Inflammatory macrophage treated with lipopolysaccharide for 1 hour (primary cell): ENCODE measurements at places on chromosomes 6 and 20.
A peak's percentile ranks its signal among the peaks of the same experiment; 100 is the strongest.

- DNase-seq = no peak
Observed at GRCh38 chr6:131651782-131652181, 14.7 kb downstream of the ENPP3 start.

GRCh38 chr6:99905209-99906106 is 88.6 kb downstream of the MCHR2 start:
- peak; percentile 7 for DNase-seq

GRCh38 chr20:6212903-6213302 is 90.1 kb upstream of the FERMT1 start:
- no peak for DNase-seq

GRCh38 chr6:84346372-84346771 is 118.9 kb upstream of the CEP162 start:
- DNase-seq = no peak

GRCh38 chr6:11432091-11432490 is 105.5 kb upstream of the TMEM170B start:
- no peak for DNase-seq

DNA sequence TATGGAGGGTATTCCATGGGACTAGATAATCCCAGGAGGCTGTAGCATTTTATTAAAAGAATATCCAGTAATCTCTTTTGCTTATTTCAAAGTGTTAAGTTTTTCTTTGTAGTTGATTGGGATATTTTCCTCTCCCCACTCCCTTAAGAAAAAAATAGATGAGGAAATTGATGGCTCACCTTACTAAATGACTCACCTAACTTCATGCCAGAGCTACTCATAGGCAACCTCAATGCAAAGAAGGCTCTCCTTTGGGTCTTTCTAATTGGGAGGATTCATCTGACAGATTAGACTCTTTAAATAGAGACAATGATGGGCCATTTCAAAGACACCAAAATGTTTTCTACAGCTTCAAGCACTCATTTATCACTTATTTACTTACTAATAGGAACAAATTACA is 528.5 kb upstream of the BTBD3 start:
- DNase-seq = no peak

DNA sequence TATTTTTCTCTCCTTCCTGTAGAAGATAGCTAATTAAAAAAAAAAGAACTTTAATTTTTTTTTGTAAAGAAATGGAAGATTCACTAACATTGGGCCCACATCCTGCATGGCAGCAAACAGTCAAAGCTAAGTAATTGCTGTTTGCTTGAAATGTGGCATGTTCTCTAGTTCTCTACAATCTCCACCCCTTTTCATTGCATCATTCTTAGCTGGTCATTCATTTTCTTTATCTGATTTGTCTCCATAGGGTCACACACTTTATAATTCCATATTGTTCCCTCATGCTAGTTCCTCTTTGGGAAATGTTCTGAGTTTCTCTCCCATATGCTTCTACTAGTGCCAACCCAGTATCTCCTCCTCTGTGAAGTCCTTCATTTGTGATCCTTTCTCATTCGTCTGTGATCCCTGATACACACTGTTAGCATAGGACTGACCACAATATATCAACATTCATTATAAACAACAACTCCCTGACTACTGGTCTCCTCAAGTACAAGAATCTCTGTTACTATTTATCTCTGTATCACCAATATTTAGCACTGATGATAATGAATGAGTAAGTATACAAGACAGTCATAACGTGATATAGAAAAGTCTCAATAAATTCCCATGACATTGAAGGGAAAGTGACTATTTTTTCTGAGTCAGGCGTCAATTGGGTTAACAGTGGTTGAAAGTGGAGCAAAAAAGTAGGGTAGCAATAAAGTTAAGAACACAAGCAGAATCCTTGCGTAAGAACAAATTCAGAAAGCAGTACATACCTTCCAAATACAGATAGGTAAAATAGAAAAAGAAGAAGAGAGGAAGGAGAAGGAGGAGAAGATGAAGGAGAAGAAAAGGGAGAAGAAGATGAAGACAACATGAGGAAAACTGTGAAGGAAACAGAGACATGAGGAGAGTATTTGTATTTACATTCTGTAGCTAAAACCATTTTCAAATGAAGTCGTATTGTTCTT is 33.2 kb upstream of the MYB start:
- DNase-seq = no peak

- no peak for DNase-seq
Observed at GRCh38 chr6:108502832-108503231, 57.9 kb upstream of the FOXO3 start.

GRCh38 chr6:64012351-64013001 is 376.9 kb downstream of the PHF3 start:
- DNase-seq = no peak

DNA sequence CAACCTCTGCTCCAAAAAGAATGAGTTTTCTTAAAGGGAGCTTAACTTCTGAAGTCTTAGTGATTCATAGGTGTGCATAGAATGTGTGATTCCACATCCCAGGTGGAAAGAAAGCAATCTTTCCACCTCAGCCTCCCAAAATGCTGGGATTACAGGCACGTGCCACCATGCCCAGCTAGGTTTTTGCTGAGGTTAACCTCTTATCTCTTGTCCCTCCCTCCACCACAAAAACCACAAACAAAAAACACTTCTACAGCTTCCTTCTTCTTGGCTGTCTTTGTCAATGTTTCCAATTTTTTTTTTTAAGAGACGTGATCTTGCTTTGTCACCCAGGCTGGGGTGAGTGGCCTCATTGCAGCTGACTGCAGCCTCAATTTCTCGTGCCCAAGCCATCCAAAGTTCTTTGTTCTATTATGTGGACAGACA is 8.1 kb upstream of the CSE1L start:
- DNase-seq = peak; percentile 47

DNA sequence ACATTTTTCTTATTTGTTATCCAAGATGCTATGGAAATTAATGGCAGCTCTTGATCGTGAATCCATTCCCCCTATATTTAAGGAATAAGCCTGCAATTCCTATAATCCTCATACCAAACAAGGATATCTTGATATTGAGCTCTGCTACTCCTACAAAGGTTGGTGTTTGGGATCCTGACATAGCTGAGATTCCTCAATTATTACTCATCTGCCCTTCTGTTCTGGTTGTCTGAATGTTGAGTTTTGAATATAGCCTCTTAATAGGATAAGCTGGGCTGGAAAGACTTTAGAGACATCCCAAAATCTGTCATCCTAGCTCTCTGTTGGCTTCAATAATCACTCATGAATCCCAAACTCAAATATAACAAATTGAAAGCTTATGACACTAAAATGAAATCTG is 49.9 kb downstream of the CLIC5 start:
- no peak for DNase-seq
